Activated T-cell treated with anti-CD3 and anti-CD28 coated beads for 48 hours (primary cell): ENCODE measurements at places on chromosomes 7 and 10.
A peak's percentile ranks its signal among the peaks of the same experiment; 100 is the strongest.

- no peak for DNase-seq
These were observed 47.2 kb upstream of the DPYSL4 start for GRCh38 chr10:132139526-132139925.

GRCh38 chr10:60937784-60938654 lies 6.0 kb downstream of the RHOBTB1 start:
- no peak for DNase-seq

DNA sequence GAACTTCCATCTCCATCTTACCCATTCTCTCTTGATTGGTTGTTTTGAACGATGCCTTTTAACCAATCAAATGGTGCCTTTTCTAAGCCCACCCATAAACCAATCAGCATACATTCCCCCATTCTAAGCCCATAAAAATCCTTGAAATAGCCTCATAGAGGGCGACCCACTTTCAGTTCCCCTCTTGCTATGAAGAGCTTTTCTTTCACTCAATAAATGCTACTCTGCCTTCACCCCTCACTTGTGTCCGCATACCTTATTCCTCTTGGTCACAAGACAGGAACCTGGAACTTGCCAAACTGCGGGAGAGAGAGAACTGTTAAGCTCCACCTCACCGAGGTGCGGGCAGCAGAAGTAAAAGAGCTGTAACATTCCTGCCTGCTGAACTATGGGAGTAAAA lies 1602.0 kb upstream of the LRRTM3 start:
- DNase-seq: no peak

DNA sequence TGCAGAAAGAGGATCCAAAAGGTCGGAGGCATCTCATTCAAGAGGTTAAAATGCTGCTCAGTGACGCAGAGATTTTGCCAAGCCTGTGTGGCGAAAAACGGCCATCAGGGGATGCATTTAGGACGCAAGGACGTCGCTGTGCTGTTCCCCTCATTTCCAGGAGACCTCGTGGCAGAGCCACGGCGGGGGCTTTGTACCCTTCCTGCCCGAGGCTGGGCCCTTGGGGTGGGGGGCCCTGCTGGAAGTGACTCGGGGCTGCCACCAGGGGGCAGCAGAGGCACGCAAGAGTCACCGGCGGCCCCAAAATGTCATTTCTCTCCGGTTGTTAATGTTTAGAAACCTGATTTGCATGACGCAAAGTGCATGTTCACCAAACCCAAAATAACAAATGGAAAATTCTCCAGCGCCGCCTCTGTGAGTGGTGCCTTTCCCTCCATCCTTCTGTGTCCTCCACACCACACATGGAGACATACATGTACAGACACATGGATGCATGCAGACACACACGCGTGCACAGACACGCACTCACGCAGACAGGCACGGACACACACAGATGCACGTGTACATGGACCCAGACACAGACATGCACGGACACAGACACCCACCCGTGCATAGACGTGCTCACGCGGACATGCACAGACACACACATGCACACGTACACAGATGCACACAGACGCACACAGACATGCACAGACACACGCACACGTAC lies 51.0 kb upstream of the NKX6-2 start:
- peak; percentile 25 for DNase-seq

- DNase-seq: no peak
These were observed 20.7 kb downstream of the LBX1 start for GRCh38 chr10:101208543-101208942.

GRCh38 chr10:35458500-35459448 lies 122.5 kb downstream of the CCNY start:
- DNase-seq: no peak

DNA sequence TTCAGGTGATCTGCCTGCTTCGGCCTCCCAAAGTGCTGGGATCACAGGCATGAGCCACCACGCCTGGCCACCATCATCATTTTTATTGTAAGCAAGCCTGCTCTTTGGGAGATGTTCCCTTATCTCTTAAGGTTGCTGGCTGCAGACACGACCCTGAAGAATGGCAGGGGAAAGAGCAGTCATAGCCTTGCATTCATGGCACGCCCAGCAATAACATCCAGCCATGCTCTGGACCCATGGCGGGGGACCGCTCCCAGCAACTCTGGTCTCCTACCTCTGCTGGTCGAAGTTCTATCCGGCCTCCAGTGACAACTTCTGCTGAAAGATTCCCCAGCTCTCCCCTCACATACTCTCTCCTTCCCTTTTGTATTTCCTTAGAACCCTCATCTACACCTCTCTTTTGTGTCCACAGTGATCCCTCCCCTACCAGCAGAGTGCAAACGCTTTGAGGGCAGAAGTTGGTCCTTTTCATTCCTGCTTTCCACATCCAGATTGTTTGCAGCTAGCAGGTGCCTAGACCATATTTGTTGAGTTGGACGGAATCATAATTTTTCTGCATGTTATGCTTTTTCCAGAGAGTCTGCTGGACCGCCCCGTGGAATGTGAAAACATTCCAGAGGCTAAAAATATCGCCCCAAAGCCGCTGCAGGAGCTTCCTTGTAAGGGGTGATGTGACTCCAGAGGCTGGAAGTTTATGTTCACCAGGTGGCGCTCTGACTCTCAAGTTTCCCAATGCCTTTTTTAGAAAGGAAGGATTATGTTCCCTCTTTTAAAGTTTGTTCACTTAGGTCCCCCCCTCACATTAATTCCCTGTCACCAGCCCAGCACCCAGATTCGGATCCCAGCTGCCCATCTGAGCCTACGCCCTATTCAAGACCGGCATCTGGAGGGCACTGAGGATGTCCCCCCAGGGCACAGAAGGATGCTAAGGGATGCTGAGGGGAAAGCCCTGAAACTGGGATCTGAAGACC lies 4.3 kb upstream of the MARVELD1 start:
- DNase-seq: peak; percentile 18

- DNase-seq: no peak
These were observed 22.0 kb downstream of the PSMC2 start for GRCh38 chr7:103369432-103369831.

GRCh38 chr10:131002031-131002861 lies 309.3 kb downstream of the TCERG1L start:
- no peak for DNase-seq

DNA sequence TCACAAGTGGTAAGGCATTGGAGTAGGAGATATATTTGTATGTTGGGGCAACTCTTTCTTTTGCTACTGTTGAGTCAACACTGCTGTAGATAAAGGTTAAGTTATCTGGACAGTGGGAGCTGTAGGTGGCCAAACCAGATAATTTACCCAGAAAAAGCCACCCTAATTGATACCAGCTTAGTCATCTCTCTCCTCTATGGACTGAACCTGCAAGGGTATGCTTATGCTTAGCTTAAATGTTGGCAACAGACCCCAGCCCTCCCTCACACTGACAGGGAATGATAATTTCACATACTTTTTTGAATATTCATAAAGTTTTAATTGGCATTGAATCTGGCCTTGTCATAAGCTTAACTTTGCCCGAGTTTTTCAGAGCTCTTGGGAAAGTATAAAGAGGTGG lies 66.3 kb downstream of the CREB5 start:
- DNase-seq: no peak

DNA sequence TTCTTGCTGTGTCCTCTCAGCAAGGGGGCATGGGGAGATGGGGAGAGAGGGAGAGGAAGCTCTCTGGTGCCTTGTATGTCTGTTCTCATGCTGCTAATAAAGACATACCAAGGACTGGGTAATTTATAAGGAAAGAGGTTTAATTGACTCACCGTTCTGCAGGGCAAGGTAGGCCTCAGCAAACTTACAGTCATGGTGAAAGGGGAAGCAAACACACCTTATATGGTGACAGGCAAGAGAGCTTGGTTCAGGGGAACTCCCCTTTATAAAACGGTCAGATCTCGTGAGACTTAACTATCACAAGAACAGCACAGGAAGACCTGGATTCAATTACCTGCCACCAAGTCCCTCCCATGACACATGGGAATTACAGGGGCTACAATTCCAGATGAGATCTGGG lies 464.7 kb upstream of the CELF2 start:
- no peak for DNase-seq

DNA sequence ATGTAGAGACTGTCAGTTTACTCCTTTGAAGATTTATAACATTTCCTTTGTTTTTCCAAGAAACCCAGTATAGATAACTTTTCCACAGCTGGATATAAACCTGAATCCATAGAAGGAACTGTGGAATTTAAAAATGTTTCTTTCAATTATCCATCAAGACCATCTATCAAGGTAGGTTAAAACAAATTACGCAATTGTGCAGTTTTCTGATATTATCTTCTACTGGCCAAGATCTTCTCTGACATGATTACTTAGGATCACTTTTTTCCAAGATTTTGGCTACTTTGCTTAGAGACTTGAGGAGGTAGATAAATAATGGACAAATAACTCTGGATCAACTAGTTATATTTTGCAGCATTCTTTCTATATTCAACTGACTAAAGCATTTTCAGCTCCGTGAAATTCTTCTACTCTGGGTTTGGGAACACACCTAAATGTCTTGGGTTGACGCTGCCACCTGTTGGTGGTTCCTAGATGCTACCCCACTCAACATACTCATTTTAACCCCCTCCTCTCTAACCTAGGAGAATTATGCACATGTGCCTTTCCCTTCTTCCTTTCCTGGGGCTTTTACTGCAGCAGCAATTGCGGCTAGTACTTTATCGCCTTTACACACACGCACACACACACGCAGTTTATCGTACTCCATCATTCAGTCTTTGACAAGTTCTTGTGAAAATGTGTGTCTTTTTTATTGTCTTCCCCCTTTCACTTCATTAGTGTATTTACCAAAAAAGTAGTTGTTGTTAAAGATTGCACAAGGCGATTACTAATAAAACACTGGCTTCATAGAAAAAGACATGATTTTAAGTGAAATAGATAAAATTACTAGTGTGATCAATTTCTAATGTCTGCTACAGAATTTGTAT lies 32.7 kb downstream of the ABCB5 start:
- DNase-seq: no peak

DNA sequence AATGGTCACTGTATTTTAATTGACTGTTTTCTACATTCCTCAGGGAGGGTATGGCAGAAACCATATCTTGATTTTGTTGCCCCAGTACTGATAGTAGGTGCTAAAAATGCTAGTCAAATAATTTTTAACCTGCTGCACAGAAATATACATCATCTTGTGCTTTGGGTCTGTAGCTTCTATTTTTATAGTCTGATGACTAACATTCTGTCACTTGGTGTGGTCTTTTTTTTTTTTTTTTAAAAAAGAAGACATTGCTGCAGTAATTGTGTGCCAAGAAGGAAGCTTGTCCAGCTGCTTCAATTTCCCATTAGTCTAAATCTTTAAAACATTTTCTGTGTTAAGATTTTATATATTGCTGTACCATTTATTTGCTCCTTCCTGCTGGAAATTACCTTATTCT lies 83.6 kb downstream of the ICA1 start:
- DNase-seq: no peak

GRCh38 chr10:72802763-72803505 lies 90.6 kb upstream of the OIT3 start:
- DNase-seq: no peak

DNA sequence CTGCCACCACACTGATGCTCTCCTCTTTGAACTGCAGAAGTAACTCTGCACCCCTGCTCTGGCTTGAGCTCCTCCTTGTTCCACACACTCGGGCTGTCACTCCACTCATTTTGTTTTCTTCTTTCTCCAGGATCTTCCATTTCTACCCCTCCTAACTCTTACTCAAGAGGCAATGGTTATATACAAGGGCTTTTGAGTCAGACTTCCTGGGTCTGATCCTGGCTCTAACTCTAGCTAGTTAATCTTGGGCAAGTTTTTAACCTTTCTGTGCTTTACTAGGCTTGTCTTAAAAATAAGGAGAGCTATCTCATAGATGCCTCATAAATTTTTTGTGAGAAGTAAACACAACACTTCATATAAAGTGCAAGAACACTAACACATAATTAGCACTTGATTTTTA lies 45.3 kb upstream of the GNAI1 start:
- DNase-seq: no peak

GRCh38 chr7:31850066-31850465 lies 163.1 kb downstream of the PPP1R17 start:
- DNase-seq: no peak

- no peak for DNase-seq
These were observed 25.6 kb downstream of the NRCAM start for GRCh38 chr7:108430664-108431063.

DNA sequence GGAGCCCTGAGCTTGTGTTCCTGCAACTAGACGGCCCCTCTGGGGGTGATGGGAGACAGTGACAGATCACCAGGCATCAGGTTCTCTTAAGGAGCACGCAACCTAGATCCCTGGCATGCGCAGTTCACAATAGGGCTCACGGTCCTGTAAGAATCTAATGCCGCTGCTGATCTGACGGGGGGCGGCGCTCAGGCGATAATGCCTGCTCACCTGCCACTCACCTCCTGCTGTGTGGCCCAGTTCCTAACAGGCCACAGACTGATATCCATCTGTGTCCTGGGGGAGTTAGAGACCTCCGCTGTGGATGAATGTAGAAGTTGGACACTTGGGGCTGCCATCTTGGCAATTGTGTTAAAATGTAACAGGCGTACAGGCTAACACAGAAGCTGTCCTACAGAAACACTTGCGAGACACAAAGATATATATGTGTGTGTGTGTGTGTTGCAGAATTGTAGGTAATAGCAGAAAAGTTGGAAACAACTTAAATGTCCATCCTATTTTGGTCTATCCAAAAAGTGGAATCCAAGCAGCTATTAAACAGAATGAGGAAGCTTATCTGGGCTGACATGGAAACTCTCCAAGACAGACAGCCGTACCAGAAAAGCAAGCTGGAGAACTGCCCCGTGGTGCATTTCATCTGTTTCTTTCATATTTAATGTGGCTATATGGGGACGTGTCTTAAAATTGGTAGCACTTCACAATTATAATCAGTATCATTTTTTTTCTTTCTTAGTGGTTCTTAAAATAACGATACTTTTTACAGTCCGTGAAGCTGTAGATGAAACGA lies 82.8 kb downstream of the MKI67 start:
- DNase-seq: no peak

DNA sequence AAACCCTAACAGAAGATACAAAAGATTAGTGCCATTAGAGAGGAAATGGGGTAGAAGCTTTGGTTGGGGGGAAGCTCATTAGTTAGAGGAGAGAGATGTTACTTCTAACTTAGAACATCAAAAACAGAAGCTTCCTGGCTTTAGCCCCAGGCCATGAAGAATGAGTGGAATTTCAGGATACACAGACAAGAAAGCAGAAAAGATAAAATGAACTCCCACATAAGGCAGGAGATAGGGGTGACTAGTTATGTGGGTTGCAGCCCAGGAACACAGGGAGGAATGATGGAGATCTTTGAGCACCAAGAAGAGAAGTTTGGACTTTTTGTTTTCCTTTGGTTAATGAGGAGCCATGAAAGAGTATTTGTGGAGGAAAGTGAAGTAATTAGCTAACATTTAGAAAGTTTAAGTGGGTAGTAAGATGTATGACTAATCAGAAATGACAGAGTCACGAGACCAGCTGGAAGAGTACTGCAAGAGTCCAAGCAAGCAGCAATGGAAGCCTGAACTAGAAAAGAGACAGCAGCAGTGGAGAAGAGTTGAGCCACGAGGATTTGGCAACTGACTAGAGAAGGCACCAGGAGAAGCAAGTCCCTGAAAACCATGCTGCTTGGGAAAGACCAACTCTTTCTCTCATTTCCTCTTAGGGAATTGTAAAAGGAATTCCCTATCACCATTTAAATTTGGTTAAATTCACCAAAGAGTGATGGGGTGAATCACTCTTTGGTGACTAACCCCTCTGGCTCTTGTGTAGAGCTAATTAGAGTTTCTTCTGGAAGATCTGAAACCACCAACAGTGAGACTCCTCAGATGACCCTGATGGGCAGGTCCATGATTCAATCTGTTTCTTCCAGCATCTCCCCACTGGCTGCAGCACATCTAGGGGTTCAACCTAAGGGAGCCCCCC lies 131.9 kb downstream of the KCNMA1 start:
- no peak for DNase-seq
